ENCODE measurements at places on chromosomes 2 and 18. TPM values are rescaled to one million over a fixed set of nuclear protein-coding genes. Genes with fewer than 3 reads are reported as not detected.

Gene MYO3B
- total RNA-seq = not detected

Gene LOXL3
- 12.9 TPM for total RNA-seq

Gene THSD7B
- total RNA-seq = under 0.01 TPM

Gene ANO7
- not detected for total RNA-seq

Gene LOXHD1
- total RNA-seq = not detected

Gene SMYD1
- total RNA-seq = not detected

Gene KCNE4
- 0.18 TPM for total RNA-seq

Gene ERICH2
- not detected for total RNA-seq

Gene ADGRF3
- total RNA-seq = under 0.01 TPM

Gene ABCG5
- not detected for total RNA-seq

Gene TMSB10
- 10,805 TPM for total RNA-seq

Gene NT5DC4
- not detected for total RNA-seq

Gene AQP4
- not detected for total RNA-seq

Gene COL4A3
- not detected for total RNA-seq

Gene PROKR1
- not detected for total RNA-seq

Gene ARHGEF4
- 1.2 TPM for total RNA-seq

Gene TUBB8B
- not detected for total RNA-seq

Gene AOX1
- total RNA-seq = 116 TPM

Gene RAB6C
- total RNA-seq = not detected

Gene FBXO15
- total RNA-seq = 0.53 TPM

Gene RASGRP3
- 4.8 TPM for total RNA-seq

Gene CNDP1
- not detected for total RNA-seq

Gene GAREM2
- total RNA-seq = 0.89 TPM

Gene TCF4
- total RNA-seq = 34.9 TPM

Gene ASPRV1
- 0.18 TPM for total RNA-seq

Gene SULT1C4
- total RNA-seq = 0.53 TPM

Gene HOXD12
- not detected for total RNA-seq

Gene KRTCAP3
- total RNA-seq = not detected

Gene ACADL
- total RNA-seq = not detected

Gene CHRND
- not detected for total RNA-seq

Gene C1GALT1C1L
- 0.86 TPM for total RNA-seq

Gene WDR54
- 54.2 TPM for total RNA-seq

Gene NRP2
- total RNA-seq = 75.0 TPM

Gene MOCOS
- 1.7 TPM for total RNA-seq

Data from myometrial cell (primary cell).